ENCODE measurements at places on chromosomes 13 and 19.

DNA sequence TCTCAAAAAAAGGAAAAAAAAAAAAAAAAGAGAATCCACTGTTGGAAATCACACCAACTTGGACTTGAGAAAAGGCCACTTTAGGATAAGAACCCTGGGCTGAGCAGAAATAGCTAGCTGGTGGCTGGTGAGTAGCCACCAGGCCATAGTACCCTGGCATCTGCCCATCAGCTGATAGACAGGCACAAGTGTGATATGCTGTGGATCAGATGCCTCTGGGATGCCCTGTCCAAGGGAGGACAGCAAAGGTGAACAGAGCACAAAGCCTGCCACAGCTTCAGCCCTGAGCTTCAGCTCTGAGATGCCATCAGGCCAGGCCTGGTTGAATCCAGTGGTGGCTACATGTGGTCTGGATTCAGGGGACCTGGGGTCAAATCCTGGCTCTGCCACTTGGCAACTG lies 8.7 kb downstream of the SIRT2 start:
- DNase-seq: no peak

GRCh38 chr13:70814684-70815083 lies 706.4 kb upstream of the KLHL1 start:
- no peak for DNase-seq

GRCh38 chr19:31118986-31119385 lies 230.2 kb downstream of the TSHZ3 start:
- no peak for DNase-seq

DNA sequence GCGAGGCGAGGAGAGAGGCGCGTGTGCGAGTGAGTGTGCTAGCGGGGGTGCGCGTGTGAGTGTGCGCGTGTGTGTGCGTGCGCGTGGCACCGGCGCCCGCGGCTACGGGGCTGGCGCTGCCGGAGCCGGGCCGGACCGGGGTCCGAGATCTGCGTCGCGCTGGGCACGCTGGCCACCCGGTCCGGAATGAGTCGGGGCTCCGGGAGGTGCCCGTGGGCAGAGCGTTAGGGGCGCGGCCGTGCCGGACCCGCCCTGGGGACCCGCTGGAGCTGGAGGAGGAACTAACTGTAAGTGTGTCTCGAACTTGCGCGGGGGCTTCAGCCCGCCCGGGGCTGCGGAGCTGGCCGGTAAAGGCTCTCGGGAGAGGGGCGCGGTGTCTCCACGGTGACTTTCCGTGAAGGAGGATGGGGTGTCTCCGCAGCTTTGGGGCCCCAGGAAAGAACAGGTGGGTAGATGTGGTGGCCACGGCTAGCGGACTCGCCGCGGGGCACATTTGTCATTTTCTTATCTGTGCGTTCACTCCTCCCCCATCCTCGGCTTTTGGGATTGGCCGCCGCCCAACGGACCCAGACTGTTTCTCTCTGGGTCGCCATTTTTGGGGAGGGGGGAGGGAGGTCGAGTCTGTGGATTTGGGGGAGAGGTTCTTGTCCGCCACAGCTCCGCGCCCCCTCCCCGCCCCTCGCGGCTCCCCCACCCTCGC lies 10.1 kb upstream of the SOX1 start:
- no peak for DNase-seq

- no peak for DNase-seq
Observed at GRCh38 chr13:83536941-83537340, 345.3 kb downstream of the SLITRK1 start.

Measured in activated CD4-positive, alpha-beta memory T cell treated with anti-CD3 and anti-CD28 coated beads for 36 hours (primary cell).